ENCODE measurements at places on chromosomes 2 and 18. TPM values are rescaled to one million over a fixed set of nuclear protein-coding genes. Genes with fewer than 3 reads are reported as not detected.

DNA sequence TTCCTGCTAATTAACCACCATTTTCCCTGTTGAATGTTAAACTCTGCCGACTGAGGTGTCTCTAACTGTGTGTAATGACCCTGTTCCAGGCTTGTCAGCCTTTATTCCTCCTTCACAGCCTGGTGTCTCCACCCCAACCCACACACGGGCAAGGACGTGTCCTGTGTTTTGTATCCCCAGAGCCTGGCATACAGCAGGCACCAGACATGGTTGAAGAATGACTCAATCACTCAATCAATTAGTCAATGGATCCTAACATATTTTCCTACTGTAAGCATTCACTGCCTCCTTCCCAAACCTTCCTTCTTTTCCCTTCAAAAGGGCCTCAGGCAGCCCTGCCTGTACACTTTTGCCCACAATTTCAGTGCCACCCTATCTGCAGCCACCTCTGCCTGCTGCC, 2.7 kb upstream of the TNS1 start:
- no peak overlapping the region for H3K27ac ChIP-seq
- no peak for DNase-seq
- no peaks in the 10 kb centered on the region for H3K36me3 ChIP-seq
- H3K4me1 ChIP-seq: peaks cover 3% of the 10 kb centered on the region
- peaks cover 20% of the 10 kb centered on the region for H3K27me3 ChIP-seq

- peaks cover 34% of the 10 kb centered on the region for H3K4me1 ChIP-seq
- no peaks in the 10 kb centered on the region for H3K36me3 ChIP-seq
- no peak overlapping the region for H3K4me3 ChIP-seq
Measured at GRCh38 chr2:25374411-25374810, 32.7 kb upstream of the DNMT3A start.

DNA sequence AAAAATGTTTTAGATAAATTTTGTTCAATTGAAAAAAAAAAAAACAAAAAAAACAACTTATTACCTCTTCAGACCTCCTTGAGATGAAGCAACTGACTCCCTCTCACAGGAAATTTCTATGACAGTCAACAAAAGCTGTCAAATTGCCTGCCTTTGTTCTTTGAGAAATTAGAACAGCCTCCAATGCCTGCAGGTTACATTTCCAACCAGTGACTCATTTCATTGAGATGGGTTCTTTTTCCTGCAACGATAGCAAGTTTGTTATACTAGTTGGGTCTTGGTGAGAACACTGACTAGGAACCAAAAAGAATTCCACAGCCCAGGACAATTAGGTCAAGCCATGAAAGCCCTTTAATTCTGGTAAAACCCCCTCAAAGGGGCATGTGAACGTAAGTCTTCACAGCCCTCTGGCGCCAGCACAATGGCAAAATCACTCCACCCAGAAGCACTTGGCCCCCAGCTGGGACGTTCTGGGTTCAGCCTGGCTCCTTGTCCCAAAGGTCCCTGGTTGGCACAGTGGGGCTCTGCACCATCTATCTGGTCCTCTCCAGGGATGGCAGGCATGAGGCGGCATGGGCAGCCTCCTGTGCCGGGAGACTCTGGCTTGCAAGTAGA, 87.0 kb downstream of the SPP2 start:
- H3K27me3 ChIP-seq: no peaks in the 10 kb centered on the region
- H3K36me3 ChIP-seq: no peaks in the 10 kb centered on the region
- no peak for DNase-seq
- no peak overlapping the region for H3K4me3 ChIP-seq
- H3K4me1 ChIP-seq: peaks cover 17% of the 10 kb centered on the region
- no peak overlapping the region for H3K27ac ChIP-seq

DNA sequence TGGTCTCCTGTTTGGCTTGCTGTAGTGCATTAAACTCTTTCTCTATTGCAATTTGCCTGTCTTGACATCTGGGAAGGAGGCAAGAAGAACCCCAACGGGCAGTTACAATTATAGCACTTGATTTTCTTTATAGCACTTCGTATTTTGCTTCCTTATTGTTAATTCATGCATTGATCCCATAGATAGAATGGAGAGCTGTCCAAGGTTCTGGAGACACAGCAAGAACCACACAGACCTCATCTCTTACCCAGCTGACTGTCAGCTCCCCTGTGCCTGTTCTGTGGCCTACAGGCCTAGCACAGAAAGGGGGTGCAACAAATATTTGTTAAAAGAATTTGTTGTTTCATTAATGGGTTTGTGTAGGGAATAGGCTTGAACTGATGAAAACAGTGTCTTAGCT, 194.3 kb downstream of the GALNT1 start:
- no peak overlapping the region for H3K27ac ChIP-seq
- DNase-seq: no peak
- H3K27me3 ChIP-seq: peaks cover 8% of the 10 kb centered on the region

- DNase-seq: no peak
- no peak overlapping the region for H3K27ac ChIP-seq
- no peaks in the 10 kb centered on the region for H3K4me1 ChIP-seq
- H3K36me3 ChIP-seq: no peaks in the 10 kb centered on the region
- H3K4me3 ChIP-seq: no peak overlapping the region
Measured at GRCh38 chr2:34827398-34827797, 1228.3 kb upstream of the FAM98A start.

DNA sequence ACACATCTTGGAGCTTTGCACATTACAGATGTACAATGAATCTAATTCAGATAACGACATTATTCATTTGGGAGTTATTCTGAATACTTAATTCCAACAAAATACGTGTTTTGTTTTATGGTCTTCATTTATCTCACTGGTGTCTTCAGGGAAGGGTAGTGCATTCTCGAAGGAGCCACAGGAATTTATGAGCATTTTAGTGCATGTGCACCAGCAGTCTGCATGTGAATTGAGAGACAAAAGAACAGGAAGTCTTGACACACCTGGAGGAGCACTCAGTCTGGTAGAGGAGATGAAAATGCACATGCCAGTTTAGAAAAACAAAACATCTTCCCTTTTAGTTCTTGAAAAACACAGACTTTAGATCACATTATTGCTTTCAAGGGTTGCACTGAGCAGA, 228.7 kb downstream of the LRATD1 start:
- H3K4me1 ChIP-seq: no peaks in the 10 kb centered on the region
- no peak overlapping the region for H3K27ac ChIP-seq
- H3K27me3 ChIP-seq: no peaks in the 10 kb centered on the region

GRCh38 chr2:156490466-156490840, 54.3 kb downstream of the GPD2 start:
- H3K27ac ChIP-seq: peak overlapping the region; percentile 41
- no peak overlapping the region for H3K4me3 ChIP-seq
- no peaks in the 10 kb centered on the region for H3K27me3 ChIP-seq
- no peak for DNase-seq
- peaks cover 54% of the 10 kb centered on the region for H3K4me1 ChIP-seq

DNA sequence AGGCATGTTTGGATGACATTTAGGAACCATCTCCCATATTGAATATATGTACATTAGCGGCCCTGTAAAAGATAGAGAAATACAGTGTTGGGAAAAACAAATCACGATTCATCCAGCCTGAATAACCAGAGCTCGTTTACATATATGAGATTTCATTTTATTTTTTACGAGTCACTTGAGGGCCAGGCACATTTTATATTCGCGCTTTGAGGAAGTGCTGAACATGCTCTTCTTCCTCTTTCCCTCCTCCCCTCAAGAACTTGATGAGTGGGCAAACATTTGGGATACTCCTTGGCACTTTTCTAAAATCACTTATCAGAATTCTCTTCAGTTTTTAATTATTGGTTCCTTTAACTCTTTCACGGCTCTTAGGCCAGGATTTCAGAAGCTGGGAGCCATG, 268.0 kb upstream of the TANK start:
- DNase-seq: no peak
- H3K4me3 ChIP-seq: no peak overlapping the region
- H3K27ac ChIP-seq: no peak overlapping the region
- H3K36me3 ChIP-seq: no peaks in the 10 kb centered on the region

DNA sequence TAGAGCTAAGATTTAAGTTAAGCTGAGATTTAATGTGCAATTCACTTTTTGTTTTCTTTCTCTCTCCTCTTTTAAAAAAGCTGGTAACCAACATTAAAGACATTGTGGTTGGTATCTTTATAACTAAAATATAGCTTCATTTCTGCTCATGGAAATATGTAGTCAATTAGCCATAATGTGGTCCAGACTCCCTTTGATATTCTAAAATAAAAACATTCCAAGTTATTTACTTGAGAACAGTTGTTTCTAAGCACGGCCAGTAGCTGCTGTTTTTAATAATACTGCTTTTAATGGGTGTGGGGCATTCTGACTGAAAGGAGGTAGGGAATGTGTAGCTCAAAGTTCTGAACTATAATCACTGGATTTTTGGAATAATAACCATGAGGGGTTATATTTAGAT, 183.3 kb upstream of the FBXO11 start:
- H3K4me1 ChIP-seq: no peaks in the 10 kb centered on the region
- peaks cover 6% of the 10 kb centered on the region for H3K27me3 ChIP-seq
- no peak for DNase-seq
- no peak overlapping the region for H3K27ac ChIP-seq
- no peak overlapping the region for H3K4me3 ChIP-seq

DNA sequence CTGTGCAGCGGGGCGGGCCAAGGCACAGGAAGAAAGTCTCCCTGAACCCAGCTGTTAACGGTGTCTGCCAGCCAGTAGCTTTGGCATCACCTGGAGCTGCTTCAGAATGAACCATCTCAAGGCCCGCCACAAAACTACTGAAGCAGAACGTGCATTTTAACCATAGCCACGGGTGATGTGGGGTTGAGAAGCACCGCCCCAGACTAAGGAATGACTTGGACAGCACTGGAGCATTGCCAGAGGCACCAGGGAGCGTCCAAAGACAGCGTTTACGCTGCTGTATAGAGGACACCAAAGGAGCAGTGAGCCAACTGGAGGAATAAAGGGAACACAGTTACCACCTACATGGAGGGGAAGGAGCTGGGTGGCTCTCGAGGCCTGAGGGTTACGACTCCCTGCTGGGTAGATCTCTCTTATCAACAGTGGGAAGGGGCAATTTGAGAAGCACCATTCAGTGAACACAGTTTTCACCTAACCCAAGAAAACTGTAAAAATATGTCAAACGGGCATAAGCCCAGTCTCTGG, 28.4 kb upstream of the LONRF2 start:
- H3K4me1 ChIP-seq: no peaks in the 10 kb centered on the region
- H3K27ac ChIP-seq: no peak overlapping the region
- no peaks in the 10 kb centered on the region for H3K36me3 ChIP-seq
- no peak overlapping the region for H3K4me3 ChIP-seq
- peaks cover 15% of the 10 kb centered on the region for H3K27me3 ChIP-seq
- no peak for DNase-seq

DNA sequence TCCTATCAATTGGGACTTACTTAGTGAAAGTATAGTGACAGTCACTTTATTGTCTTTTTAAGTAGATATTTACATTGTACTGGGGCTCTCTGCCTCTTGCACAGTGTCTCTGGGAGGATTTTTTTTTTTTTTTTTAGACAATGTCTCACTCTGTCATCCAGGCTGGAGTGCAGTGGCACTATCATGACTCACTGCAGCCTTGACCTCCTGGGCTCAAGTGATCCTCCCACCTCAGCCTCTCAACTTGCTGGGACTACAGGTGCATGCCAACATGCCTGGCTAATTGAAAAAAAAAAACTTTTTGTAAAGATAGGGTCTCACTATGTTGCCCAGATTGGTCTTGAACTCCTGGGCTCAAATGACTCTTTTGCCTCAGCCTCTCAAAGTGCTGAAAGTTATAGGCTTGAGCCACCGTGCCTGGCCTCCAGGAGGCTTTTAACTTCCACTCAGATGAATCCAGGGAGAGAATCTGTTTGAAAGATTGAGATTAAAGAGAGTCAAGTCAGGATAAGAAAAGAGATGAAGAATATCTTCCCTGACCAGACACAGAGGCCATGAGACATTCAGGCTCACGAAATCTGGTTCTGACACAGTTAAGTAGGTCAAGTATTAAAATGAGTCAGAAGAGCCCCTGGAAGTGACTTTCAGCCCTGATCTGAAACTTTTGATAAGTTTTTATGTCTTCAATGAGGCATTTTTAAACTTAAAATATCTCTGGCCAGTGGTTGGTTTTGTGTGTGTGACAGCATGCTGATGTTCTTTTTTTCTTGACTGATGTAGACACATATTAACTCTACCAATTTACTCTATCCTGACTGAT, 18.3 kb downstream of the ARHGEF33 start:
- H3K4me1 ChIP-seq: peaks cover 9% of the 10 kb centered on the region
- peak; percentile 26 for DNase-seq
- no peaks in the 10 kb centered on the region for H3K36me3 ChIP-seq
- no peaks in the 10 kb centered on the region for H3K27me3 ChIP-seq
- H3K27ac ChIP-seq: peak overlapping the region; percentile 50
- H3K4me3 ChIP-seq: no peak overlapping the region

DNA sequence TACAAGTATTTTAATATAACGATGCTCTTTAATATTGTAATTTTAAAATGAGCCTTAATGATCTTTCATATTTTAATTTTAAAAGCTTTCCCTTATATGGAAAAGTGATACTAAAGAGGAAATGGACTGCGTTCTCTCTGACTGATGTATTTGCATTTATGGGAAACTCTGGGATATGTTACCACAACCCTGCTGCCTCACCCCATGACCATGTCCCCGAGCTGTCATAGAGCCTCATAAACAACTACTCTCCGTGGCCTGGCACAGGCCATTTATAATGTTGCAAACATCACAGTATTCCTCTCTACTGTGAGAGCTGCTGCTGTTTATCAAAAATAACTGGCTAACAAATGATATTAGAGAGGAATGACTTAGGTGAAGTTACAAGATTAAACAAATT, 75.8 kb upstream of the SEC11C start:
- H3K27me3 ChIP-seq: peaks cover 19% of the 10 kb centered on the region
- H3K4me3 ChIP-seq: no peak overlapping the region
- no peaks in the 10 kb centered on the region for H3K4me1 ChIP-seq
- DNase-seq: no peak

- DNase-seq: peak; percentile 53
- no peak overlapping the region for H3K27ac ChIP-seq
- no peaks in the 10 kb centered on the region for H3K27me3 ChIP-seq
- H3K4me3 ChIP-seq: no peak overlapping the region
- H3K4me1 ChIP-seq: no peaks in the 10 kb centered on the region
Measured at GRCh38 chr18:28189400-28190239, 12.7 kb upstream of the CDH2 start.

- H3K4me1 ChIP-seq: no peaks in the 10 kb centered on the region
- no peaks in the 10 kb centered on the region for H3K27me3 ChIP-seq
- no peaks in the 10 kb centered on the region for H3K36me3 ChIP-seq
- DNase-seq: no peak
- H3K27ac ChIP-seq: no peak overlapping the region
Measured at GRCh38 chr2:150944315-150944714, 317.3 kb downstream of the RBM43 start.

- H3K36me3 ChIP-seq: no peaks in the 10 kb centered on the region
- H3K27ac ChIP-seq: no peak overlapping the region
- no peaks in the 10 kb centered on the region for H3K27me3 ChIP-seq
Measured at GRCh38 chr18:66329716-66330115, 274.2 kb downstream of the CDH19 start.

ASB18 gene
- not detected for total RNA-seq

SP9 gene
- not detected for total RNA-seq

ICA1L gene
- 7.1 TPM for total RNA-seq

SATB2 gene
- not detected for total RNA-seq

SH2D6 gene
- total RNA-seq: 0.96 TPM

ALK gene
- not detected for total RNA-seq

MC5R gene
- not detected for total RNA-seq

CDH20 gene
- not detected for total RNA-seq

SCG2 gene
- total RNA-seq: not detected

CCDC102B gene
- total RNA-seq: 2.1 TPM

ALPI gene
- not detected for total RNA-seq

LOXHD1 gene
- 0.11 TPM for total RNA-seq

Measured in activated CD8-positive, alpha-beta T cell treated with anti-CD3 and anti-CD28 coated beads for 36 hours (primary cell).